ENCODE measurements at places on chromosomes 5 and 9.
A peak's percentile ranks its signal among the peaks of the same experiment; 100 is the strongest.

- no peak for DNase-seq
Measured at GRCh38 chr5:115070737-115071136, 99.0 kb downstream of the TRIM36 start.

- DNase-seq, result no peak
Measured at GRCh38 chr9:98191671-98192502, 550 bp downstream of the CORO2A start.

- DNase-seq, result no peak
Measured at GRCh38 chr5:88827997-88828396, 55.0 kb downstream of the MEF2C start.

- no peak for DNase-seq
Measured at GRCh38 chr9:96519787-96520186, 69.8 kb downstream of the HABP4 start.

DNA sequence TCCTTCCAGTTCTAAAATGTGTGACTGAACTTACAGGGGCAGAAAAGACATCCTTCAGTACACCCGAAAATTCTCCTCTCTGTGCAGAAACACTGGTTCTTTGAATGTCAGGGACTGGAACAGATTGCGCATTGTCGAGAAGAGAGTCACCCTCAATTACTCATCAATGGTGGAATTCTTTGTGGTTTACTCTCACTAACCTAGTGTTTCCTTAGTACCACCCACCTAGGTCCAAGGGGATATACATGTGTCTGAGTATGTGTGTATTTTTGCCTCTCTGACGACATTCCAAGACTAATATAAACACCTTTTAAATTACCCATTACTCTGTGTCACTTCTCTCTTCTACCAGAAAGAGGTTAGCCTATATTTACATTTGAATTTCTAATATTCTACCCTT lies 660.8 kb downstream of the TLE1 start:
- no peak for DNase-seq

- DNase-seq, result peak; percentile 70
Measured at GRCh38 chr9:133532937-133533668, 1.4 kb upstream of the ADAMTSL2 start.

DNA sequence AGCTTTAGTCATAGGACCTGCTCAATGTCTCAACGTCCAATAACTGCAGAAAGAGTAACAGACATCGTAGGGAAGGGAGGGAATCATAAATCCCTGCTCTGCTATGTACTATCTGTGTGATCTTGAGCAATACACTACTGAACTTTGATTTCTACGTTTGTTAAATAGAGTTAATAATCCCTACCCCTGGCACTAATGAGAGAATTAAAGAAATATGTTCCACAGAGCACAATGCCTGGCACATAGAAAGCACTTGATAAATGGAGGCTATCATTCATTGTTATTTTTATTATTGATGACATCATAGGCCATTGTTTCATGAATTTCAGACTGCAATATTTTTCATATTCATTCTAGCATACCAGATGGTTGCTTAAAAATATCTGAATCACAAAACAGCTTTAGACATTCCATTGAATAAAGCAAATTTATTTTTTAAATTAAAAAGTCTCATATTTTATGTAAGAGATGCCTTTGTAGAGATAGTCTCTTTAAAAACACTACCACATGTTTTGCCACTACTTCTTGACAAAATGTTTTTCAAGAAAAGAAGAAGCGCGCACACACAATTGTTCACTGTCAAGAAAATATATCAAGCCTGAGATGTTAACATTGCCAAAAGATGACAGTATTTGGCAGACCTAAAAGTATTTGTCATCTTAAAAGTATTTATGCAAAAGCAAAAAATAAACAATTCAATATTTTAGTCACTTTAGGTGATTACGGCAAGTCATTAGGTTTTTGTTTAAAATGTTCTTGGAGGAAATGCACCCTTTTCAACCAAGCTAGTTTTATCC lies 108.5 kb downstream of the EBF1 start:
- DNase-seq, result no peak

DNA sequence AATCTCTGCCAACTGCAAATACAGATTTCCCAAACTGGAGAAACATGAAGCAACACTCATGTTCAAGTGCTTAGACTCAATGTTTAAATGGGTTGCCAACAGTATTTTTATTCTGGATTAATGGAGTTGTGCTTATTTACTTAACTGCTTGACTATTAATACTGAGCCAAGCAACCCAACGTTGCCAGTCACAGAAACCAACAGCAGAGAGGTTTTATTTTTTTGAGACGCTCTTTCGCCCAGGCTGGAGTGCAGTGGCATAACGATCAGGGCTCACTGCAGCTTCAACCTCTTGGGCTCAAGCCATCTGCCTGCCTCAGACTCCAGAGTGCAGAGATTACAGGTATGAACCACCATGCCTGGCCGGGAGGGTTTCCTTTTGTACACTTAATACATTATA lies 8.5 kb upstream of the TMEM268 start:
- DNase-seq, result no peak

- DNase-seq, result no peak
Measured at GRCh38 chr5:144206141-144206540, 35.5 kb downstream of the KCTD16 start.

GRCh38 chr5:62506659-62507460 lies 71.8 kb upstream of the LRRC70 start:
- DNase-seq, result no peak

GRCh38 chr5:171445644-171446516 lies 26.4 kb downstream of the FGF18 start:
- no peak for DNase-seq

GRCh38 chr5:121257621-121258020 lies 594.1 kb upstream of the FTMT start:
- no peak for DNase-seq

GRCh38 chr5:55925181-55925580 lies 69.6 kb downstream of the IL6ST start:
- no peak for DNase-seq

- no peak for DNase-seq
Measured at GRCh38 chr5:72007336-72008111, 99.8 kb upstream of the MAP1B start.

GRCh38 chr9:82122731-82123130 lies 134.2 kb downstream of the SPATA31D1 start:
- DNase-seq, result no peak

DNA sequence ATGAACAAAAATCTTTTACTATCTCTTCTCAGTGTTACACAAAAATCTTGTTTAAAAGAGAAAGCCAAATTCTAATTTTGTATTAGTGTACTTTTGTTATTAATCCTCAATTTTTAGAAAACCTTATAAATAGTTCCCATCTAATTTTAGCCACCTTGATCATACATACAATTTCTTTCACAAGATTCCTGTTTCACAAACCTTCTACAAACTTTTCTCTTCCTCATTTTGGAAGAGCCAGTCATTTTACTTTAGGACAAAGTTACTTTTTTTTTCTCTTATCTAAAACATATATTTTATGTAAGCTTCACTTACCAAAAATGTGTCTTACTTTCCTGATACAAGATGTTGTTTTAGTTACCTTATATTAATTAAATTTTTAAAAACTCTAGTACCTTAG lies 161.3 kb downstream of the YIPF5 start:
- DNase-seq, result no peak

GRCh38 chr9:21754741-21755140 lies 47.7 kb upstream of the MTAP start:
- DNase-seq, result no peak

- DNase-seq, result no peak
Measured at GRCh38 chr5:113237893-113238292, 196.9 kb downstream of the TSSK1B start.

DNA sequence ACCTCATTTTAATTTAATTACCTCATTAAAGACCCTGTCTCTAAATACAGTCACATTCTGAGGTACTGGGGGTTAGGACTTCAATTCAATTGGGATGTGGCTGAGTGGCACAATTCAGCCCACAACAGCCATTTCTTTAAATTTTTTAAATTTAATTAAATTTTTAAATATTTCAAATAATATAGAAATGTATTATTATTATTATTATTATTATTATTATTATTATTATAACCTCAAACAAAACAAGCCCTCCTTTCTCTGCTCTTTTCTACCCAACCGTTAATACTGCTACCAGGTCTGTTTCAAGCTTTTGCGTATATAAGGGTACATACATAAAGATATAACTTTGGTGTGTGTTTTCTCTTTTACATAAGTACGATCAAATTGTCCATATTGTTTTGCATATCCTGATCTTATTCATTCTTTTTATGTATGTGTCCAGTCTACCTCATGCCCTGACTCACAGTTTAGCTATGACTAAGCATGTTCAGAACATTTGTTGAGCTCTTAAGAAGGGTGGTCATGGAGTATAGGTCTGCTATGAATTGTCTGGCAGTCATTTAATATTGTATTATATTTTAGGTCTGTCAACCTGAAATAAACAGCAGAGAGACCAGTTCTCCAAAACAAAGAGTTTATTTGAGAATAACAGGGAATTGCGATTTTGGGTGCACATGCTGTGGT lies 16.1 kb upstream of the RAB14 start:
- DNase-seq, result no peak

- no peak for DNase-seq
Measured at GRCh38 chr5:162091336-162091735, 23.8 kb downstream of the GABRG2 start.

- peak; percentile 62 for DNase-seq
Measured at GRCh38 chr5:150497274-150497988, 10.5 kb upstream of the NDST1 start.

- DNase-seq, result peak; percentile 24
Measured at GRCh38 chr9:111483439-111483857, 735 bp downstream of the ECPAS start.

- no peak for DNase-seq
Measured at GRCh38 chr5:88377705-88378656, 109.3 kb upstream of the TMEM161B start.

GRCh38 chr9:98045234-98046179 lies 11.0 kb upstream of the NANS start:
- DNase-seq, result no peak
